ENCODE measurements at places on chromosomes 1 and 21. TPM values are rescaled to one million over a fixed set of nuclear protein-coding genes. Genes with fewer than 3 reads are reported as not detected.
A peak's percentile ranks its signal among the peaks of the same experiment; 100 is the strongest.

Gene NBPF12
- total RNA-seq, result 16.5 TPM

Gene FCMR
- total RNA-seq, result 17.1 TPM

Gene ZMYM1
- 25.9 TPM for total RNA-seq

Gene AIM2
- 2.9 TPM for total RNA-seq

Gene AGT
- 47.6 TPM for total RNA-seq

Gene TMPRSS3
- 1.7 TPM for total RNA-seq

Gene MXRA8
- total RNA-seq, result 41.9 TPM

Gene C1orf185
- total RNA-seq, result not detected

Gene NCMAP
- total RNA-seq, result 0.73 TPM

Gene SPATA21
- total RNA-seq, result not detected

Gene UTS2
- total RNA-seq, result not detected

DNA sequence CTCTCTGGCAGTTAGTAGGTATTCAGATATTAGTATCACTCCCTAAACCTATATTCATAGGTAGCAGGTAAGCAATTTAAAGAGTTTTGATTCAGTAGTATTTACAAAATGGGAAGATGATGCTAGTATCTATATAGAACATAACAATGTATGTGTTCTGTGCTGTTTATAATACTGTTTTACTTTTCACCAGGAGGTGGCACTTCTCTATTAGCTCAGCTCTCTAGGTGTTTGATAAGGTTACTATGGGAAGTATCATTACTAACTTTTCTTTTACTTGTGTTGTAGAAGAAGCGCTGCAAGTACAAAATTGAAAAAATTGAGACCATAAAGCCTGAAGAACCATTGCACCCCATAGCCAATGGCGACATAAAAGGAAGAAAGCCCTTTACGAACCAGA is 49.4 kb upstream of the FASLG start:
- no peak for DNase-seq

DNA sequence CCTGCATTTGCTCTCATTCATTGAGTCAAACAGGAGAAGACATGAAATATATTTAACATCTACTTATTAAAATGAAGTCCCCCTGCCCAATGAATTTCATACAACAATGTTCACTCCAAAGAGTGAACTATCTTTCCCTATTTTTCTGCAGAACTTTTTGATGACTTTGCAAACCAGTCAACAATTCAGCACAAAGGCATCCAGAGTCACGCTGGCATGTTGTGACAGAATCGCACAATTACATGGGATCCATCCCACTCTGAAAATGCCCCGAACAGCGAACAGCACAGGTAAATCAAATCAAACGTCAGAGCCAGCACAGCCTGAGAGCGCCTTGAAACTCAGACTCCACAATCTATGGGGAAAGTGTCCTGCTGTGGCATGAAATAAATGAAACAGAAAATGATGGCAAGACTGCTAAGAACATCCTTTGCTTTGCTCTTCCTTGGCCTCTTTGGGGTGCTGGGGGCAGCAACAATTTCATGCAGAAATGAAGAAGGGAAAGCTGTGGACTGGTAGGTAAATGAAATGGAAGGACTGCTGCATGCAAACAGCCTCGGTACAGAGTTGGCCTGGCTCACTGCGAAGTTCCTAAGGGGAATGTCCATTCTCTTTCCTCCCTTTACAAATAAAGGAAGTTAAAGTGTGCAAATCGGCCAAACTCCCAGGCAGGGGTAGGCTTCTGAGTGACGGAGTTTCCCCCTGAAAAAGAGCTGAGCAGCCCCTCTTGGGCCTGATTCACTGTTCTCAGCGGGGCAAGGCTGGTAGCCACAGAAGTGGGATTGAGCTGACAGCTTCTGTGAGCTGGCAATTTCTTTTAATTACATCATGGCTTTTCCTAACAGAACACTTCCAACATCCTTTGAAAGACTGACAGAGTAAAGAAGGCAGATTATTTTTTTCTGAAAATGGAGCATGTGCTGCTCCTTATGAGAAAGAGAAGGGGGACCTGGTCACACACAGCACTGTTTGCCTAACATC is at the start of gene DNASE2B:
Gene DNASE2B, plus strand, starts transcription at position 310 of the 981 bp plus-strand sequence. Its CDS starts 81 bp downstream, at position 391.
- no peak for DNase-seq

GRCh38 chr1:111618961-111619634 is 491 bp upstream of the RAP1A start:
- no peak for DNase-seq

- no peak for DNase-seq
Measured at GRCh38 chr21:43882952-43883545, 18.0 kb downstream of the AGPAT3 start.

- no peak for DNase-seq
Measured at GRCh38 chr1:8127171-8127641, 101.1 kb upstream of the ERRFI1 start.

- no peak for DNase-seq
Measured at GRCh38 chr1:153800516-153800915, 25.3 kb downstream of the SLC27A3 start.

- peak; percentile 85 for DNase-seq
Measured at GRCh38 chr1:42165511-42166210, 1.1 kb upstream of the GUCA2A start.

GRCh38 chr1:12246584-12246983 is 16.8 kb downstream of the VPS13D start:
- no peak for DNase-seq

DNA sequence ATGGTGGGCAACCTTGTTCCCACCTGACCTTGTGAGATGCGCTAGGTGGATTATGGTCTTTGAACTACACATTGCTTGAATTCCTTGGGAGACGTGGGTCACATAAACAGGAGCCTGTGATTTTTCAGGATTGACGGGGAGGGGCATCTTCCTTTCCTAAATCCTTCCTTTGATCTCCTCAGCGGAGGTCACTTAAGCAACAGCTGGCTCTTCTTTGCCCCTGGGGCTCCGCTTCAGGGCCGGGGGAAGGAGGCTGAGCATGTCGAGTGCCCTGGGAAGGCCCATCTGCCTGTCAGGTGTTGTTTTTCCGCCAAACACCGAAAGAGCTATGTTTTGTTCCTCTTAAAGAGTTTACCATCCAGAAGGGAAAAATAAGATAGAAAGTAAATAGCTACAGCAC is 40.6 kb downstream of the KIF26B start:
- DNase-seq, result no peak

DNA sequence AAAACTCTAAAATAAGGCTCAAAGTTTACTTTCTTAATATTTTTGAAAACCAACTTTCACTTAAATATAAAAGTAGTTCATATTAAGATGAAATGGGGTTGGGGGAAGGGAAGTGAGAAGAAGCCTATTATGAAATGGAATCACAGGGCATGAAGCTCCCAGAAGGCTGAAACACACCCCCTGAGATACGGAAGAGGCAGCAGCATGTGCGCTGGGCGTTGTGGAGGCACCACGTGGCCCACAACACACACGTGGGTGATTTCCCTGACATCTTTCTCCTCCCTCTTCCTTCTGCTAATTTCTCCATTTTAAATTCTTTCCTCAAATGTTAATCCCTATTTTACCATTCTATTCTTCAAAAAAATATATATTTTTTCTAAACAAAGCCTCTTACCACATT is 35.6 kb upstream of the SEC16B start:
- no peak for DNase-seq

DNA sequence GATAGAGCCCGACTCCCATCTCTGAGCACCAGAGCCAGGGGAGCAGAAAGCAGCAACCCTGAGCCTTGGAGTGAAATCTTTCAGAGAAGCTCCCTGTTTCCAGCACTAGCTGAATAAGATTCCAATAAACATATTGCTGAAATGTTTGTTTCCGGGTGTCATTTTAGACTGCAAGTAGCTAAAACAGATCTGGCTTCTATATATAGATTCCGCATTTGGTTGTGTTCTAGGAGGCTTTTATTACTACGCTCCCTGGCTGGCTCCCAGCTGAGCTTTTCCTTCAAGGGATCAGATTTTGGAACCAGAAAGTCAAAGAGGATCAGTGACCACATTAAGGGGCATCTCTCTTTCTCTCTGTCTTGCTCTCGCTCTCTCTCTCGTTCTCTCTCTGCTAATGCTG is 88.2 kb downstream of the PAPPA2 start:
- DNase-seq, result no peak

Measured in ureter (tissue), 1 donor.